ENCODE measurements at places on chromosomes 11 and 22.

DNA sequence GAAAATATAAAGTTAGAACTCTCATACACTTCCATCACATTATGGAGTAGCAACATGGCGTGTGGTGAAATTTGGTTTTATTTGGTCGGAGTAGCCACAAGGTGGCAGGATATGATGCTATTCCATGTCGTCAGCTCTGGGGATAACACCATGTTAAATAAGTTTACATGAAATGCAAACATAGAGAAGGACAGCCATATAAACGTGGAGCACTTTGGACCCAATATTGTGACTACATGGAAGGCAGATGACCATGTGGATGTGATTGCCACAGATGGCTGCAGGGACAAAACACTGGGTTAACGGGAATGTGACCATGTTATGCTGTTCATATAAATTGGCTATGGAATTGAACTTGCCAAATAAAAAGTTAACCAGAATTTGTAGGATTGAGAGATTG is 21.0 kb downstream of the OR5M11 start:
- no peak for DNase-seq

DNA sequence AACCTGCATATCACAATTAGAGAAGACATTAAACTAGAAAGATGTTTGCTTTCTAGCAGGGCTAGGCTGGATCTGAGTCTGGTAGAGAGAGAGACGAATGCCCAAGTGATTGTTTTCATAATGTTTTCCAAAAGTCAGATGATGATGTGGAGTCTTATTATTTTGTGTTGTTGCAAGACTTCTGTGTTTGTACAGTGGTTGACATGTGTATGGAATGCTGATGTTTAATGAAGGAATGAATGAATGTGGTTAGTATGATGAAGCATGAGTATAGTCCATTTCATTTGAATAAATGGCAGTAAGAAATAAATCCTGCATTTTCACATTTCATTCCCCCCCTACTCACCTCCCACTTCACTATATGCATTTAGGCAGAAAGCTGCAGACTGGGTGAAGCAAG is 69.6 kb downstream of the PPP2R1B start:
- DNase-seq: no peak

DNA sequence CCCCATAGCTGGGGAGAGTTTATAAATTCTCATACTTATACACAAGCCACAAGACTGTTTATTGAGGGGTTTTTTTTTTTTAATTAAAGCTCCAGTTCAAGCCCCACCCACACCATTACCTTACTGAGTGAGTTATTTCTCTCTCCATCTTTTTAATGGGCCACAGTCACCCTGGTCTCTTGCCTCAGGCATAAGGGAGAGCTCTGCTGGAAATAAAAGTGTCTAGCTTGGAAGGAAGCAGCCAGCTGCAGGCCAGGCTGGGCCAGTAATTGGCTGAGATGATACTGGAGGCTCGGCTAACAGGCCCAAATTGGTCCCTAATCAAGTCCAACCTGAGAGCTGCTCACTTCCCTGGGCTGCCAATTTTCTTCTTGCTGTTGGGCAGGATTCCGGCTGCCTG is 174.1 kb downstream of the INSC start:
- DNase-seq: no peak

- DNase-seq: no peak
These were observed 13.3 kb downstream of the APOL3 start for GRCh38 chr22:36147196-36147791.

GRCh38 chr11:100080381-100080780 is 606.7 kb upstream of the ARHGAP42 start:
- no peak for DNase-seq

- DNase-seq: no peak
These were observed 24.1 kb upstream of the ASPHD2 start for GRCh38 chr22:26404851-26405421.

DNA sequence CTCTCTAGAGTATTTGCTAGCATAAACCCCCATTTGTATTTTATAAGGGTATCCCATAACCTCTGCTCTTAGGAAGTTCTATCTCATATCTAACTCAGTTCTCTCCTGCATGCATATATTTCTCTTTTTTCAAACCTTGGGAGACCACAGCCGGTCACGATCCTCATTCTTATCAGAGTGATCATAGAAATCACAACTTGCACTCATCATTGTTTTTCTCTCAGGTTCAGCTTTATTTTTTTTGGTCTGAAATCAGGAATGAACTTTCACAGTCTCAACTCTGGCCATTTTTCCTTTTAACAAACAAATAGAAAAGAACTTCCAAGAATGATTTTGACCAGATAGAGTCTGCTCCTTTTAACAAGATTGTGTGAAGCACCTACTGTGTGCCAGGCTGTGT is 98.6 kb upstream of the BLID start:
- no peak for DNase-seq

GRCh38 chr22:50674130-50674500 is 1.5 kb downstream of the SHANK3 start:
- DNase-seq: peak; percentile 27

DNA sequence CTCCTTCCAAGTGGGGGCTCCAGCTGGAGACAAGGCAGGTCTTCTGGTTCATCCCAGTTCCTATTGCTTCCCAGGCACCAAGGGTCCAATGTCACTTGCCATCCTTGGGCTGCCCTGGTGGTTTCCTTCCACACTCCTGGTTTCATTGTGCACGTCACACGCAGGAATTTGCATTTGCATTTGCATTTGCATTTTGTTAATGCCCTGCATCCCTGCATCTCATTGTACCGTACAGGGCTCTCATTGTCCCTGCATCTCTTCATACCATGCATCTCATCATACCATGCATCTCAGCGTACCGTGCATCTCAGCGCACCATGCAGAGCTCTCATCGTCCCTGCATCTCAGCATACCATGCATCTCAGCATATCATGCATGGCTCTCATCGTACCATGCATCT is 112.2 kb upstream of the SYT13 start:
- DNase-seq: no peak

DNA sequence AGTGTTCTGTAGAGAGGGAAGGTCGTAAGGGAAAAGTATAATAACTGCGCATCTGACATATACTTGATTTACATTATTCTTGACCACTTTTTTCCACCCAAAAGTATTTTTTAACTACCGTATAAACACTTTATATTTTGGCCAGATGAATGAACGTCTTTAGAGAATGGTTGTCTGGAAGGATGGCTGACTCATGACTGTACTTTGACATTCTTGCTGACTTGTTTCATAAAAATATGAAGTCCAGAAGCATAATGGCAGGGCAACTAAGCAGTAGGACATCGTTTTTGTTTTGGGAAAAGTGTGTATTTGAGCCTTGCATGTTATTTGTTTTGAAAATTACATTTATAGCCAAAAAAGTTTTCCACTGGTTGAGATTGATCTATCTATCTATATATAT is 110.0 kb downstream of the OSBP2 start:
- no peak for DNase-seq

DNA sequence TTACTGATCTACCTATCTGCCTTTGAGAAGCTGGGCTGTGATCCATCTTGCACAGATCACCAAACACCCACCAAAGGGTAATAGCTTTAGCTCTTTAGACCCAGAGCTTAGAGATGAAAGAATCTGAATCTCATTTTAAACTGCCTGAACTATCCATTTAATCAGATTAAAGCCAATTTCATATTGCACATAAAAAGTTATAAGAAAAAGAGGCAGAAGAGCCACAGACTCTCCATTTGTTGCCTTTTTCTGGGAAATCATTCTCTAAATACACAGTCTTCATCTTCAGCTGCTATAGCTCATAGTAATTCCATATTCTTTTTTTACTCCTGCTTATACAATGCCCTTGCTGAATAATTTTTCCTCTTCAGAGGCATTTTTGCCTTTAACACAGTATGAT is 271.2 kb downstream of the DLG2 start:
- DNase-seq: no peak

DNA sequence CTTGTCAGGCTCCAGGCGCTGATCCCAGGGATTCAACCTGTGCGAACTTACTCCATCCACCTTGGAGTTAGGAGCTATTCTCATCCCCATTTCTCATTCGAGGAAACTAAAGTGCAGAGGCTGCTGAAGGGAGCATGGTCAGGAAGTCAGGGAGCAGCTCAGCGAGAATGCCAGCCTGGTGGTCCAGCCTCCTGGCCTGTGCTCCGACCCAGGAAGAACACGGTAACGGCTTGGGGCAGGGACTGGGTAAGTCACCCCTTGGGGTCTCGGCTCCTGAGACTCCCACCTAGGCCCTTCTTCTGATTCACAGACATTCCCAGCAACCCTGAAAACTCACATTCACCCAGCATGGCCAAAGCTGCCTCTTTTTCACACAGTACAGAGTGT is 132.8 kb downstream of the CRYBB2 start:
- DNase-seq: no peak

Data from stimulated activated CD4-positive, alpha-beta T cell treated with anti-CD3 and anti-CD28 coated beads, Interleukin-4, amount 100 ng/mL, for 4 hours (primary cell).